ENCODE measurements at places on chromosomes 4 and X.

- DNase-seq: no peak
Observed at GRCh38 chrX:21700275-21700674, 42.1 kb upstream of the KLHL34 start.

- DNase-seq: no peak
Observed at GRCh38 chrX:124307253-124307907, 25.1 kb upstream of the TEX13D start.

- DNase-seq: no peak
Observed at GRCh38 chrX:37986893-37987292, 19.5 kb upstream of the SYTL5 start.

DNA sequence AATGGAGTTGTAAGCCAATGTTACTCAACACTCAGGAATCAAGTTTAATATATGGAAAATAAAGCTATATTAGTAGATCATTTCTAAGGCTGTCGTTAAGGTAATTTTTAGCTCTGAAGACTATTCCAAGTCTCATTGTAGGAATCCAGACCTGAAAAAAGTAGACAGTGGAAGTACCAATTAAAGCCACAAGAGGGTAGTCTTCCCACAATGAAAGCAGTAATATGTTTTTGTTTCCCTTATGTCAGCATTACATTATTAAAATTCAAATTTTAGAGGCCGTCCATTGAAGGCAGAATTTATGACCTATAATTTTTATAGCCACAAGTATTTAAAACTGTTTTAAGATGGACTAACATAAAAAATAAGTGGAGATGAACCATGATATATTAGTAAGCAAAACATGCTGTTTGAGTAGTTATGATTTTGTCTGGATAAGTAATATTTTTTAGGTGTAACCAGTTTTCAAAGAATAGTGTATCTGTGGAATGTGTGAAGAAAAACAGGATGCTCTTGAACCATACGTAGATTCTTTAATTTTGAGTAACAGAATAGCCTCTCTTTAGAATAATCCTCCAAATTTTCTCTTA is 372.6 kb upstream of the TECRL start:
- DNase-seq: no peak

DNA sequence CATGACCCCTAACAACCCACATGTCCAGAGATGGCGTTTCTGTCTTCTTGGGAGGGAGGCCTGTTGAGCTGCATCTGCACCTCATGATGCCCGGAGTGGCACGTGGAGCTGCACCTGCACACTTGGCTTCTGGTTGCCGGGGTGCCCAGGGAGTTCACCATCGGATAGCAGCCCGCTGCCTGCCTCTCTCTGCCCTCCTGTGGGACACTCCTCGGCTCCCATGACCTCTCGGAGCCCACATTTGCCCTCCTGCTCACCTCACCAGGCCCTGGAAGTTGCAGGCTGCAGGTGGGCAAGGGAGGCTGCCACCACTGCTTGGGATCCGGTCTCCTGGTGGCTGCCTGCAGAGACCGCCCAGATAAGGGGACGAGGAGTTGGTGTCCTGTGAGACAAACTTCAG is 74.1 kb downstream of the TRAPPC11 start:
- DNase-seq: no peak

DNA sequence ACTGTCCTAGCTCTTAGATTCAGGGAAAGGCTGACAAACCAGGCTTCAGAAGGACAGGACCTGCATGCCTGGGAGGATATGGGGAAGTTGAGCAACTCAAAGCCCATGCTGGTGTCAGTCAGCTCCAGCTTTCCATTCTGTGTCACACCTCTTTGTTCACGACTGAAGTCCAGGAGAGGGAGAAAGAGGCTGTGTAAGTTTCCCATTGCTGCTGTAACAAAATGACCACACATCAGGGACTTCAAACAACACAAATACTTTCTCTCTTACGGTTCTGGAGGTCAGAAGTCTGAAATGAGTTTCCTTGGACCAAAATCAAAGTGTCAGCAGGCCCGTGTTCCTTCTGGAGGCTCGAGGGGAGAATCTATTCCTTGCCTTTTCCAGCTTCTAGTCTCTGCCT is 50.6 kb upstream of the STX18 start:
- no peak for DNase-seq

- no peak for DNase-seq
Observed at GRCh38 chrX:132909643-132910042, 48.8 kb downstream of the HS6ST2 start.

DNA sequence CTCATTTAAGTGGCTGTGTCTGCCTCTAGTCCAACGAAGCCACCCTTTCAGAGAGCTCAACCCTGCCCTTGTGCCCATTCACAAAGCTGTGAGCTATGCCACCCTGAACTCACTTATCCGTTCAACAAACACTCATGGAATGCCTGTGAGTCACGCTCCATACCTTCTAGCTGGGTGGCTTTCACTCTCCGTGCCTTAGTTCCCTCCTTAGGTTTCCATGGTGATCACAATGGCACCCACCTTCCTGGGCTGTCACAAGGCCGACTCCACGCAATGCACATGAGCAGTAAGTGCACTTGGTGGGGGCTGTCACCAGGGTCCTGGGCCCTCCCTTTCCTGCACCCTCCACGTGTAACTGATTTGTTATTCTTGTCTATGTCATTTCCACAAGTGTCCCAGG is 37.2 kb upstream of the PPP2R2C start:
- DNase-seq: no peak

DNA sequence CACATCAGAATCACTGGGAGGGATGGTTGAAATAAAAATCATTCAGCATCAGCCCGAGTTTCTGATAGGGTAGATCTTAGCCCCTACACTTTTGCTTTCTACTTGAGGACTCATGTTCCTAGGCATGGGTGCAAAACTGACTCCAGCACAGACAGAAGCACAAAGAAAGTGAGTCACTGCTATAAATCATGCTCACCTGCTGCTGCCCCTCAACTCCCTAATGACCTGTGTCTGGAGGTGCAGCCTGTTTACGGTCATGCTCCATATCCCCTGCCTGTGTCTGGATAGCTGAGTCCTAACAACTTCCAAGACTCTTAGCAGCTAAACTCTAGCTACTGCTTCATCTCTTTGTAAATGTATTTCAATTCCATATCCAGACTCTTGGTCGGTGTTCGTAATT is 57.8 kb downstream of the ADGRA3 start:
- no peak for DNase-seq

DNA sequence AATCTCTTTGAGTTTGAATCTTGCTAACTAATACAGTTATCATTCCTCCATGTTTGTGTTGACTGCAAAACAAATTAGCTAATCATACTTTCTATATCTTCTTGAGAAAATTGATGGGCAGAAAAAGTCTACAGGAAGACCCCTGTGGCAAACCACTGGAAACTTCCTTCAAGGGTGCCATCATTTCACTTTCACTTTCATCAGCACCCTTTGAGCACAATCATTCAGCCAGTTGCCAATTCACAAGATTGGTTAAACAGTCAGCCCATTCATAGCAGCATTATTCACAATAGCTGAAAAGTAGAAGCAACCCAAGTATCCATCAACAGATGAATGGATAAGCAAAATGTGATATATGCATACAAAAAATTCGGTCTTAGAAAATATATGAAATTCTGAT is 101.5 kb downstream of the CCDC160 start:
- no peak for DNase-seq

DNA sequence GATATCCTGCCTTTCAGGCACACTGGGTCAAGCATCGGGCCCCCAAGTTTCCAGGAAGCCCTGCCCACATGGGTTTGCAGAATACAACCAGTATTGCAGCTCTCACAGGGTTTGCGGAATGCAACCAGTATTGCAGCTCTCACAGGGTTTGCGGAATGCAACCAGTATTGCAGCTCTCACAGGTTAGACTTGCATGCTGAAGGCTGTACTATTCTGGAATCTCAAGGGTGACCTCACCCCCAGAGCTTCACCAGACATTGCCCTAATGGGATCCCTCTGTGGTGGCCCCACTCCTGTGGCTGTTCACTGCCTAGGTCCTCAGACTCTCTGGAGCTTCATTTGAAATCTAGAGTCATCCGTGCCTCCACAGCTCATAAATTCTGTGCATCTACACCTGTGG is 640.7 kb upstream of the ATOH1 start:
- no peak for DNase-seq

GRCh38 chr4:156255230-156256007 is 301.8 kb upstream of the CTSO start:
- DNase-seq: no peak

DNA sequence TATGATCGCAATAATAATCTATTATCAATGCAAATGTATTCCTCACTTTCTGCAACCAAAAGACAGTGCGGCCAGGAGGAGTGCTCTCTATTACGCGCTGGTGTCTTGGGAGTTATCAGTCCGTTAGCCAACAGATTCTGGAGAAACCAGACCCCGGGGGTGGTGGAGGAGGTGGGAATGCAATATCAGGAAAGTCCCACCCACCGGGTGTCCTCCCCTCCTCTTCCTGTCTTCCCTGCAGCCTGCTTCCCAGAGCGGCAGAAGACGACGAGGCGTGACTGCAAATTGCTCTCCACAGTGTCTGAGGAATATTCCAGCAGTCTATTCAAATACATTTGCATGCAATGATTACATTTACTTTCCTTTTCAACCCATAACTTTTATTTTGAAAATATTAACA is 17.9 kb upstream of the TLR3 start:
- no peak for DNase-seq

DNA sequence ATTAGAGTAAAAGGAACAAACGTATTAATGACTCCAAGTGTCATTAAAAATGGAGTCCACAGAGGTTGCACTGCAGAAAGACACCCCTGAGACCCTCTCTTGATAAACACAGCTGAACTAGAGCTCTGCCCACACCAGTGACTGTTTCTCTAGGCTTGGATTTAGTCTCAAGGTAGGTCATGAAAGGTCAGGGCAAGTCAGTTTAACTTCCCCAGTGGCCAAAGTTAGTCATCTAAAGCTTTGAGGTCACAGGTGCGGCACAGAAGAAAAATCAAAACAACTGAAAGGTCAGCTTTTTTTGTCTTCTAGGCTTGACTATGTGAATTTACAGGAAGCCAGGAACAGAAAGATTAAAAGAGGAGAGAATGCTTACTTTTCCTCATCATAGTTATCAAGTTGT is 749.6 kb downstream of the RAB28 start:
- DNase-seq: no peak

GRCh38 chr4:100019821-100020220 is 69.7 kb upstream of the H2AZ1 start:
- DNase-seq: no peak

GRCh38 chrX:13506574-13506973 is 62.8 kb upstream of the EGFL6 start:
- DNase-seq: no peak

GRCh38 chr4:129371926-129372325 is 276.0 kb downstream of the C4orf33 start:
- DNase-seq: no peak

DNA sequence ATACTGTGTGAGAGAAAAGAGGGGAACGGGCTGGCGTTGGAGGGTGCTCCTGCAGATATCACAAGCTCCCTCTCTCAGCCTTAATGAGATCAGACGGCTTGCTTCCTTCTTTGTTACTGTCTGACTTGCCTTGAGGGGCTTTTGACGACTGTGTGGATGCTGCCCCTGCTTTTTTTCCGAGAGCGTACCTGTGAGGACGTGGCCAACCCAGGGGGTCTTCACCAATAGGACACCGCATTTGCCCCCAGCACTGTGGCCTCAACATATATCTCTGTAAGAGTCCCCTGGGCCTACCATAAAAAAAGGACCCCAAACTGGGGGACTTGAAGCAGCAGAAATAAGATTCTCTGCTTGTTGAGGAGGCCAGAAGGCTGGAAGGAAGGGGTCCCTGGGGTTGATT is 143.9 kb downstream of the SHOX start:
- DNase-seq: no peak

- DNase-seq: no peak
Observed at GRCh38 chr4:175747250-175747649, 64.8 kb downstream of the GPM6A start.

GRCh38 chrX:3807906-3808305 is 94.5 kb upstream of the PRKX start:
- DNase-seq: no peak

DNA sequence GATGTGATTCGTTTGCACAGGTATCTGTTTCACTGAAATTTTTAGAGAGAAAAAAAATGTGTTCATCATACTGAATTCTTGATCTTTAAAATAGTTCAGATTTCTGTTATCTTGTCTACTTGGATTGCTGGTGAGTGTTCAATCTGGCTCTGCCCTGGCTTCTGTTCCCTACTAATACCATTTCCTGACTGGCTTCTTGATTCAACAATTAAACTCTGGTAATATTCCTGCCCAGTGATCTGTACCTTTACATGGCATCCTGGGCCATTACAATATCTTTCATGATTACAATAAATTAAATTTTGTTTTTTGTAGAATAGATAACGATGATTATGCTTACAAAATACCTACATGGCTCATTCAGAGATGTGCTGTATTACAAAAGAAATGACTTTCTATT is 1388.0 kb upstream of the TENM3 start:
- no peak for DNase-seq

DNA sequence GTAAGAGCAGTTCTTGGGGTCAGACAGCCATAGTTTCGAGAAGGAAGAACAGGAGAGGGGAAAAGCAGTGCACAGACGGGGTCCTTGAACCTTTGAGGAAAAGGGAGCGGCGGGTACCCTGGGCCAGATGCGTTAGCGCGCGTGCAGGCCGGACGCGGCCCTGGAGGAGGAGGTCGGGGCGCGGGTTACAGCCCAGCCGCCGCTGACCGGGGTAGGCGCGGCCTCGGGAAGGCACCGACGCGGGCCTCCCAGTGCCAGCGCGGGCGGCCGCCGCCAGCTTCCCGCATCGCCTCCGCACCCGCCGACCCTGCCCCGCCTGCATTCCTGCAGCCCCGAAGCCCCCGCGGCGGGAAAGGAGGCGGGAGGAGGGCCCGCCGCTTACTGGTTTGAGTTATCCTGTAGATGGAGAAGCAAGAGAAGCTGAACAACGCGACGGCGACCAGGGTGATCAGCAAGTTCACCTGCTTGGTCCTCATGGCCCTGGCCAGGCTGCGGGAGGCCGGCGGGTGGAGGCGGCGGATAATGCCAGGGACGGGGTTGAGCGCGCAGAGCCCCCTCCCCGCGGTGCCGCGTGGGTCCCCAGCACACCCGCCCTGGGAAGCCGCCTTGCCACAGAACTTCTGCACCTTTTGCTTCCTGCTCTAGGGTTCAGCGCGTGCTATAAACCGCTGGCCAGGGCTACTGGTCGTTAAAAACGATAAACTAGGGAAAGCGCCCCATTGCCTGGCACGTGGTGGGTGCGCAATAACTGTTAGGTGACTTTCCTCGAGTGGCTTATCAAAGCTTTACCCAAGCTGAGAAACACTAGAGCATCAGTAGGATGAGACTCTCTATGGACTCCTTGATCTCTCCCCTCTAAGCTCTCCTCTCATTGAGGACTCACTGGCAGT is at the start of gene MGAT4D:
Gene MGAT4D (minus strand): TSS at position 547 of the 890 bp plus-strand sequence. CDS start 71 bp downstream, at position 476.
- DNase-seq: no peak

GRCh38 chr4:130146773-130147172 is 1050.8 kb downstream of the C4orf33 start:
- no peak for DNase-seq

- no peak for DNase-seq
Observed at GRCh38 chr4:116427666-116428065, 657.7 kb downstream of the TRAM1L1 start.

- no peak for DNase-seq
Observed at GRCh38 chrX:153969125-153969903, 2.3 kb downstream of the HCFC1 start.
